ENCODE measurements at places on chromosomes 1 and 21.

DNA sequence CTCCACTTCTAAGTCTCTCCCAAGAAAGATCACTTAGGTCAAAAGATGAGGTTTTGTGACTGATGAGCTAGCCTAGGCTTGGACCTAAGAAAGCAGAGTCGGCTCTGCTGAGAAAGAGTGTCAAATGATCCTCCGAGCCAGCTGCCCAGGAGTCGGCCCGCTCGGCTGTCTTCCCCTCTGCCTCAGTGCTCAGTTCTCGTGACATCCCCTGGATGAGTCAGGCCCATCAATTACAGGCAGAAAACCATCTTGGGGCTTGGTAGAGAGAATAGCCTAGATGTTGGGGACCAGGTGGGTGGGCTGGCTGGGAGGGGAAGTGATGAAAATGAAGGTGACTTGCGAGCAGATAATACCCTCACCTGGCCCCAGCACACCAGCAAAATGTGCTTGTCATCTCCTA is 60.5 kb downstream of the SLC66A1 start:
- DNase-seq = no peak

DNA sequence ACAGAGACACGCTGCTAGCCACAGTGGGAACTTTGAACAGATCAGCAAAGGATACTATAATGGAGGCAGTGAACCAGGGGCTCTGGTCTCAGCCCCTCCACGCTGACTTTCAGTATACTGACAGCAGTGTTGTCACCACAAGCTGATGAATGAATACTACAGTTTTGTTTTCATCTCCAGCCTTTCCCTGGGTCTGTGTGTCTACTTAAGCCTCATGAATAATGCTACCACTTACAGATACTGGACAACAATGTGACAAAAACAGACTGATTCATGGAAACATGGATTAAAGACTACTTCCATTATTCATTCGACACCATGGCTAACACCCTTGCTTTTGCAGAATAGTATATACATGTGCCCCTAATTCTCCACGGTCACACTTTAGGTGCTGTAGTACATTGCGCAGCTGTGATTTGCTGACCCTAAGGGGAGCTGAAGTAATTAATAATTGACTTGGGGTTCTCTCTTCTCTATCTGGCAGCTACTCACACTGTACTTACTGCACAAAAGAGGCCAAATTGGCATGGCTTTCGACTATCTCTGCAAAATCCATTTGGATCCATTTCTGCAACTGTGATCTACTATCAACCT is 203.2 kb upstream of the LYPLAL1 start:
- DNase-seq = no peak

DNA sequence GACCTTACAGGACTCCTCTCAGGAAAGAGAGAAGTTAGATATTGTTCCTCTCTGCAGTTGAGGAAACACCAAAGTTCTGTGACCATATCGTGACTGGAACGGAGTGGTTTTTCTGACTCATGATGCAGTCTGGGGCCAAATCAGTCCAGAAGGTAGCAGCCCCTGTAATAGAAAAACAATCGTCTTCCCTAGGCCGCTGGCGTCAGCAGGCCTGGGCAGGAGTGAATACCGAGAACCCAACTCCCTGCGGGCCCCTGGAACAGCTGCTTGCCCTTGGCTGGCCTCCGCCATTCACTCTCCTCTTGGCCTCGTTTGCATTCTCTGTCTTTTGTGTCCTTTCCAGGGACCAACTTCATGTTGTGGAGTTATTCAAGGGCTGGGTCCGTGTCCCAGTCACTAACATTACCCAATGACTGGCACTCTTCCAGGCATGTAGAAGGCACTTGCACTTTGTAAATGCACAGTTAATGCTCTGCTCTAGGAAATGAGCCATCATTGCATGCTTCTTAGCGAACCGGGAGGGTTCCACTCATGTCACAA is 10.9 kb upstream of the CD101 start:
- peak; percentile 13 for DNase-seq

DNA sequence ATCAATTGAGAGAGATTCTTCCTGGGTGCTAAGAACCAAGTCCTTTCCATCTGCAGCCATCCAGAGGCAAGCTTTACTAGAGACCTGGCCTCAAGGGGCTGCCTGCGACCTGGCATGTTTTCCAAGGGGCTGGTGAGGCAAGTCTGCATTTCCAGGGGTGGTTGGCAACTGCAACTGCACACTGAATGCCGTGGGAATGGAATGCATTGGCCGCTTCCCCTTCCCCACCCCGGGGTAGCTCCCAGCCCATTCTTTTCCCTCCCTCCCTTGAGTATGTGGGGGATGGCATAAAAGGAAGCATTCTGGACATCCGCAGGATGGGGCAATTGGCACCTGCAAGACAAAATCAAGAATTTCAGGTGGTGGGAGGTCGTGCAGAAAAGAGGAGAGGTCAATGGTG is 155.1 kb downstream of the IGSF21 start:
- DNase-seq = no peak

DNA sequence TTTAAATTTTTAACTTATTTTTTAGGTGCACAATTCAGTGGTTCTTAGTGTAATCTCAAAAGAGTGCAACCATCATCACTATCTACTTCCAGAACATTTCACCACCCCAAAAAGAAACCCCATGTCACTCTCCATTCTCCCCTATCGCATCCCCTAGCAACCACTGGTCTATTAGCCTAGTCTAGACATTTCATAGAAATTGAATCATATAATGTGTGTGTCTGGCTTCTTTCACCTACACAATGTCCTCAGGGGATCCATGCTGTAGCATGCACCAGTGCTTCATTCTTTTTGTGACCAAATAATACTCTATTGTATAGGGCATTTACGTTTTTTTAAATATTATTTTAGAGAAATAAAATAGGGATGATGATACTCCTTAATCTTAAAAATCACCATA is 64.7 kb downstream of the JAK1 start:
- no peak for DNase-seq

DNA sequence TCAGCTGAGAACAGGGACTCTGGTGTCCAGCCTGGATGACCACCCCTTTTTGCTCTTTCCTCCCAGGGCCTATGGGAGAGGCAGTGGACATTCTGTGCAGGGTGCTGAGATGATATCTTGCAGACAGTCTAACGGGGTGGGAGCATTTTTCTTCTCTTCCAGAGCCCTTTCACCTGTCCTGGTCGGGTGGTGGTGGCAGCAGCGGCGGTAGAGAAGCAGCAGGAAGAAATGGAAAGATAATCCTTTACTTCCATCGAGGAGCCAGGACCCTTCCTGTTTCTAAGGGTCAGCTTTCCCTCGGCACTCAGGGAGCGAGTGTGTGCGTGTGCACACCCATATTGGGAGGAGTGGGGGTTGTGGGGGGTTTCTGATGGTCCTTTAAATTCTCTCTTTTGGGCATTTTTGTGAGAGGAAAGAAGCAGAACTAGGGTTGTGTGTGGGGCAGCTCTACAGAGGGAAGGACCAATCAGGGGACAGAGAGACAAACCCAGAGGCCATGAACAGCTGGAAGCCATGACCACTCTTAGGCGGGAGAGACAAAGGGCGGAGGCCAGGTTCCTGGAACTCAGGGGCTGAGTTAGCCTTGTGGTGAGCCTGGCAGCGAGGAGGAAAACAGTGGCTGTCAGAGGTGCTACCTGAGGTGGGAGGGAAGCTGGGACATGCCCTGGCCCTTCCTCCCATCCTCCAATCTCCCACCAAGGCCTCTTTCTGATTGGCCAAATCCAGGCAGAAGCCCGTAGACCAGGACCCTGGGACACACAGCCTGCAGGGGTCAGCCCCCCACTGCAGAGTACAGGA is 31.2 kb upstream of the CSF3R start:
- DNase-seq = no peak

- DNase-seq = no peak
These were observed 2.7 kb downstream of the RGL1 start for GRCh38 chr1:183807549-183808168.

DNA sequence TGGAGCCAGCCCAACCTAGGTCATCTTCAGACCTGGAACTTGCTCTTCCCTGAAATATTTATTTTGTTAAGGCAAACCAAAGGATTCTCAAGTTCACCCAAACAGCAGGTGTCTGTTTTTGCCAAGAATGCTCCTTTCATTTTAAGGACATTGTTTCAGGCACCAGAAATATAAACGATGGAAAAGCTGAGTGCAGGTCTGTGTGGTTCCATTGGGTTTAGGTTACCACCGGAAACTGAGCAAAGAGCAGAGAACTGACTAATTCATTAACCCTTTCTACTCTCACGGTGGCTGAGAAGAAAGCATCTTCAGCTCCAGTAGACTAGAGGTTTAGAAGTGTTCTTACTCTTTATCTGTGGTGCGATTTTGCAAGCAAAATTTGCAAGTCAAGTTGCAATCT is 38.0 kb upstream of the ZC3H11B start:
- DNase-seq = no peak

GRCh38 chr21:18449605-18450550 is 46.3 kb upstream of the TMPRSS15 start:
- no peak for DNase-seq

GRCh38 chr1:85398391-85399064 is 66.4 kb downstream of the DDAH1 start:
- no peak for DNase-seq

GRCh38 chr1:21652101-21652936 is 16.8 kb downstream of the RAP1GAP start:
- no peak for DNase-seq

- no peak for DNase-seq
These were observed 26.2 kb downstream of the HSPA13 start for GRCh38 chr21:14356746-14357145.

GRCh38 chr1:89842567-89843272 is 21.9 kb downstream of the LRRC8D start:
- DNase-seq = no peak

GRCh38 chr1:20381961-20382360 is 91.3 kb downstream of the VWA5B1 start:
- DNase-seq = no peak

GRCh38 chr1:214970016-214970415 is 112.5 kb upstream of the KCNK2 start:
- DNase-seq = no peak

- DNase-seq = no peak
These were observed 12.3 kb downstream of the OR2T11 start for GRCh38 chr1:248622570-248623001.

DNA sequence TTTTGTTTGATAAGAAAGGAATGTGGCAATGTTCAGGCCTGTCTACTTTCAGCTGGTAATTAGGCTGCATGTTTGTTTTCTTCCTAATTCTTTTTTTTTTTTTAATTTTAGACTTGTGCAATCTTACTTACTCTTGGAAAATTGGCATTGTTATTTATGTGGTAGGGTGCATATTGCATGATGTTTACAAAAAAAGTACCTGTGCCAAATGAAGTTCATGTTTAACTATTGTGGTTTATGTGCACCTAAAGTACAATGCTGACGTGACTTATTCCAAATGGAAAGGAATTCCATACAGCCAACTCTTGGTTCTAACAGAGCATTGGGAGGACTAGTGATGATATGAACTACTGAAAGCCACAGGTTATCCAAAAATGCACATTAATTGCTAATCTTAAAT is 51.0 kb downstream of the KCNK2 start:
- no peak for DNase-seq

DNA sequence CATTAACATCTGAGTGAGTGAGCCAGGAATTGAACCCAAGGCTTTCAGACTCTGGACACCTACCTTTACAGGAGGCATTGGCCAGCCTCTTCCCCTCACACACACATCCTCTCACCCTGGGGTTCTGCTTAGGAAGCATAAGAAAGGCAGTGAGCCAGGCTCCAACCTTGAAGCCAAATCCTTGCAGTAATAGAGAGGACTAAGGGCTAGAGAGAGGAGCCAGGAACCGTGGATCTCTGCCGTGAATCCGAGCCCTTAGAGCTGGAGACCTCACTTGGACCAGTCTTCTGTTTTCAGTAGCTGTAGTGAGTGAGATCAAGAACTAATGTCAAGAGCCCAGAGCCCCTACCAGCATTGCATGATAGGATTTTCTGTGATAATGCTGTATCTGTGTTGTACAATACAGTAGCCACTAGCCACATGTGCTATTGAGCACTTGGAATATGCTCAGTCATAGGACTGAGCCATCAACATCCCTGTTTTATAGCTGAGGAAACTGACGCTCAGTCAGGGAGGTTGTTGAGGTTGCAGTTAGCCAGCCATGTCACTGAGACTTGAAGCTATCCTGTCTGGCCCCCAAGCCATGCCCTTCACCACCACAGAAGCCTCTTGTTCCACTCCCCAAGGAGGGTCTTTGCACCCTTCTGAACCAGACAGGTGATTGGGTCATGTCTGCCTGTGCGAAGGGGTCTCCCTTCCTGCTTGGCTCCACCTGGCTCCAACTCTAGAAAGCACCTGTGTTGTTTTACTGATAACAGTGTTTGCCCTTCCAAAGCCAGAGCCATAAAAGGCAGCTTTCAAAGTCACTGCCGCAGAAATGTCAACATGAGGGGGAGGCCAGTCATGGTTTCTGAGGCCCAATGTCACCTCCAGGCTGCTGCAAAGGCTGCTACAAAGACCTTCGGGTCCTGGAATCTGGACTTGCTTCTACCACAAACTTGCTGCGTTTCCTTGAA is 101.1 kb upstream of the JUN start:
- no peak for DNase-seq

- DNase-seq = no peak
These were observed 14.6 kb downstream of the RIPK4 start for GRCh38 chr21:41752231-41752681.

GRCh38 chr1:110160538-110161100 is 10.3 kb downstream of the SLC6A17 start:
- no peak for DNase-seq

DNA sequence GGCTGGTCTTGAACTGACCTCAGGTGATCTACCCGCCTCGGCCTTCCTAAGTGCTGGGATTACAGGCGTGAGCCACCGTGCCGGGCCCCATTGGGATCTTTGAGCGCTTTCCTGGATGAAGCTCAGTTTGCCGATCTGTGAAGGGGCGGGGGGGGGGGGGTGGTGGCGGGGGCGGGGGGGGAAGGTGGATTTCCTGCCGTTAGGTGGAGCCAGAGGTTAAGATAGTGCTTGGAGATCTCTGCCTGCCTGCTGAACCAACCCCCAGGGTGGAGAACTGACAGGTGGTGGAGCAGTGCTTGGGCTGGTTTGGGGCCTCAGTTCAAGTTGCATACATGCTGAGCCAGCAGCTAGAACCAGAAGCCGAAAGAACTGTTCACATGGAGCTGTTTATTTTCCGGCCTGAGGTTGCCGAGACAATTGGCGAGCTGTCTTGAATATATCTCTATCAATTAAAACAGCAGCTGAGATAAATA is 1.7 kb downstream of the TMCC2 start:
- DNase-seq = no peak

GRCh38 chr21:36908260-36908908 is 58.1 kb downstream of the HLCS start:
- DNase-seq = no peak

GRCh38 chr1:208040821-208041297 is 129.9 kb upstream of the CD34 start:
- DNase-seq = no peak

- DNase-seq = no peak
These were observed 72.8 kb downstream of the PBX1 start for GRCh38 chr1:164631751-164632150.

DNA sequence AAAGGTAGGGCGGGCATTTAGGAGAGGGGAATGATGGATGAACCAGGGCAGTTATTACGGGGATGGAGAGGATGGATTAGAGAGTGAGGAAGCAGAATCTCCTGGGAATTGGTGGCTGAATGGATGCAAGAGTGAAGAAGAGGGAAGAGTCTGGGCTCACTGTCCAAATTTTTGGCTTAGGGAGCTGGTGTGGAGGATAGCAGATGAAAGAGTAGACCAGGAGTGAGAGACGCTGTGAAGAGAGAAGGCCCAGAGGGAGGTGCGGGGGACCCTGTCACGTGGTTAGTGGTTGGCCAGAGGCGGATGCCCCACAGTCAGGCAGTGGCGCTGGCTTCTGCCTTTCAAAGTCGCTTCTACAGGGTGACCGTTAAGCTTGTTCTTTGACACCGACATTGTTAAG is 78.4 kb downstream of the PEX14 start:
- no peak for DNase-seq

Data from GOT3 (cell line).